Hematopoietic multipotent progenitor cell (in vitro differentiated cells): ENCODE measurements at places on chromosomes 3 and 15.
A peak's percentile ranks its signal among the peaks of the same experiment; 100 is the strongest.

GRCh38 chr3:56926243-56926946, 124.6 kb upstream of the ARHGEF3 start:
- no peak for DNase-seq

DNA sequence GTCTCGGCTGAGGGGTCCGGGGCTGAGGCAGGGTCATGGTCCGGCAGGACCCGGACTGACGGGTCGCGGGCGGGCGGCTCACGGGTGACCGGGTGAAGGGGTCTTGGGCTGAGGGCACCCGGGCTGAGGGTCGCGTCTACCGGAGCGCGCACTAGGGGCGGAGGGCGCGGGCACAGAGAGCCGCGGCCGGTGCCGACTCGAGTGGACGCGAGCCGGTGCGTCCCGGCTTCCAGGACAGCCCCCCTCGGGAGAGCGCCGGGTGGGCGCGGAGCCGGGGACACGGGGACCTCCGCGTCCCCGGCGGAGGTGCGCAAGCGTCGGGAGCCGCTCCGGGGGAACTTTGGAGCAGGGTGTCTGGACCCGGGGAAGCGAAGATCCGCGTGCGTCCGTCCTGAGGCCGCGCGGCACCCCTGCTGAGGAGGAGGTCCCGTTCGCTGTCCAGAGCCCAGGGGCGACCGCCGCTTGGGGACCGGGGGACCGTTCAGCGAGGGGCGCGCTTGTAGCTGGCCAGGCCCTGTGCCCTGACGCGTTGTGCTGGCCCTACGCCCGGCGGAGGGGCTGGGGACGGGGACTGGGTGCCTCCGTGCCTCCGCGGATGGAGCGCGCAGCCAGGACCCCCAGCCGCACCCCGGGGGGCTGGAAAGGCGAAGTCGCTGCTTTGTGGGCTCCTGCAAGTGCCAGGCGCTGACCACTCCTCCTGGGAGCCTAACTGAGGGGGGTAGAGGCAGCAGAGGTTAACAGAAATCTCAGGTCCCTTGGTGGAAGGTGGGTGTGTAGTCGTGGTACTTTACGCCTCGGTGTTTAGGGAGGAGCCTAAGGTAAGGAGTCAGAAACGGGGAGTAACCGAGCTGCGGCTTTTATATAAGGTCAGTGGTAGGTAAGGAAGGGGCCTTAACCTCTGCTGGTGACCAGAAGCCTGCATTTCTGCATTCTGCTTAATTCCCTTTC, at the start of gene PPARG:
Gene PPARG (plus strand): TSS at position 889 of the 948 bp plus-strand sequence. CDS start 90,642 bp downstream, outside the sequence.
- no peak for DNase-seq

- DNase-seq, result no peak
Measured at GRCh38 chr3:105317841-105318240, 48.9 kb upstream of the ALCAM start.

- DNase-seq, result no peak
Measured at GRCh38 chr3:119619094-119619493, 21.4 kb downstream of the PLA1A start.

DNA sequence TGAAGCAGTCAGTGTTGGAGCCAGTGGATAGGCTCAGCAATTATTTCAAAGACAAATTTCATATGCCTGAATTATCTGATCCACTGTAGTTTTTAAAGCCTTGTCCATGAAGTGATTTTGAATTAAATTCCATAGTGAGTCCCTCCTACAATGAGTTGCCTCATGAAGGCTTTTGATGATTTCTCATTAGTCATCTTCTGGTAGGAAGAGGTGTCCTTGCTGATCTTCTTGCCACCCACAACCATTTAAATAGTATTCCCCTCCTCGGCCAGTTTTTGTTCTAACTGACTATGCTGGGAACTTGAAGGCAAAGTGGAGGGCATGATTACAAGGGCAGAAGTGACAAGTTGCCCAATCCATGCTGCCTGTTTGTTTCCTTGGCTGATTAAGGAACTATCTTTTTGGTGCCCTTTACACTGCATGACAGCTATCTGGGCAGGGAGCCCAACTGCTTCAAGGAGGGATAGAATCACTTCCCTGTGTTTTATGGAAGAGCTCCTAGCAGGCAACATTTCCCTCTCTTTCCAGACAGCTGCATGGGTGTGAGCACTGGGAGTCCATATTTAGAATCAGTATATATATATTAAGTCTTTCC, 617.5 kb downstream of the ZPLD1 start:
- DNase-seq, result no peak

DNA sequence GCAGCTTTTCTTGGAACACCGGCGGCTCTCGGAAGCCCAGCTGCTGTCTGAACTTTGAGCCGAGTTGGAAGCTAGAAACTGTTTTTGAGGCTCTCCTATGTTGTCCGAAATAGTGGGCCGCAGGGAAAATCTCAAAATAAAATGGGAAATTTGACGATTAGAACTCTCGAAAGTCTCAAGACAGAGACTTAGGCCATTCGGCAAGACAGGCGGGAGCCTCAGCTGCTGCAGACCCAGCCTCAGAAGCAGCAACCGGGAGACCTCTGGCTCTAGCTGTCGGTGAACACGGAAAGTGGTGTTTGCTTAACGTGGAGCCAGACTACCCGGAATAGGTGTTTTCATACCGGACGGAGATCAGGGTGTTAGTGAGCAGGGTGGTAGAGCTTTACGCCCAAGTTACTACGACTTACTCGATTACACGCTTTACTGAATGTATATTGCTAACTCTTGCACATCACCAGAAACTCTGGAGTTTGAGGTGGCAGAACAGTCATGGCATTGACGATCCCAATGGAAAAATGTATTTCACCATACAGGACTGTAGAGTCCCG, 357 bp upstream of the MAN2C1 start:
- no peak for DNase-seq

DNA sequence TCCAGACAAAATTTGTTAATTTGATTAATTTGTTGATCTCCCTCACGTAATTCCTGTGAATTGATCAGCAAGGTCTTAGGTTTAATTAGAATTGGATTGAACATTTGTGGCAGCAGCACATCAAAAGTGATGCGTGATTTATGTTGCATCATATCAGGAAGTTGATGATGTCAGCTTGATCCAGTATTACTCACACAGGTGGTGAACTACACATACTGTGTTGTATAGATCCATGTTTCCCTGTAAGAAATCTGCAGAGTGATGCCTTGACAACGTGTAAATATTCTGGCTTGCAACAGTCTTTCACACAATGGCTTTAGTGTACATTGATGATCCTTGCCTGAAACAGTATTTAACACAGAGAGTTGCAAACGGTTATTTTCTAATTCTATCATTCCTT, 200.4 kb downstream of the ADAMTSL3 start:
- no peak for DNase-seq

DNA sequence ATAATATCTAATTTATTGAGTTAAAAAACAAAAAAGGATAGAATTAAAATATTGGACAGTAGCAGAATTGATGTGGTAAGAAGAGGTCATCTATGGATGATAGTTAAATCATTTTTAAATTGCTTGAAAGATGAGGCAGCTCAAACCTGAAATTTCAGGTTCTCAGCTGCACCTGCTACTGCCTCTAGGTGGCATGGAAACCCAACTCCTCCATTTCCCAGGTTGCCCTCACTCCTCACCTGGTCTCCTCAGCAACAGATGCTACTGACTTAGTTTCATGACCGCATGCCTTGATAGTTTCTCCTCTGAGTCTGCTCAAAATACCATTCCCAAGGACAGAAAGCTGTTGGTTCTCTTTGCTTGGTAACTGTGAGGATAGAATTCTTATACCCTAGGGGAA, 148.1 kb downstream of the ABHD5 start:
- no peak for DNase-seq

DNA sequence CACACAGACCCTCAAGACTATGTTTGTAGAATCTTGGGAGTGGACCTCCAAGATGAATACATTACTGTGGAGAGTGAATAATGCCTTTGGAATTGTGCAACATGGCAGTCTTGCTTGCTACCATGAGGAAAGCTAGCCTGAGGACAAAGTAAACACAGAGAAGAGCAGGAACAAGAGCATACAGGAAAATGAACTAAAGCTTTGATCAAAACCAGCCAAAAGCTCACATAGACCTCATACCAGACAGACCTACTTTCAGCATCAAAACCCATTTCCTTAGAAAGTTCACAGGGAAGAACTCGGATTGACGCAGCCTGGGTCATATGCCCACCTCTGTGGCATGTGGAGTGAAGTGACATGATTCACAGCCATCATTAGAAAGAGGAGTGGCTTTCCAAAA, 3.3 kb upstream of the RAB8B start:
- no peak for DNase-seq

- DNase-seq, result no peak
Measured at GRCh38 chr3:29936054-29936453, 655.2 kb downstream of the RBMS3 start.

- no peak for DNase-seq
Measured at GRCh38 chr3:54960701-54961100, 32.8 kb upstream of the LRTM1 start.

DNA sequence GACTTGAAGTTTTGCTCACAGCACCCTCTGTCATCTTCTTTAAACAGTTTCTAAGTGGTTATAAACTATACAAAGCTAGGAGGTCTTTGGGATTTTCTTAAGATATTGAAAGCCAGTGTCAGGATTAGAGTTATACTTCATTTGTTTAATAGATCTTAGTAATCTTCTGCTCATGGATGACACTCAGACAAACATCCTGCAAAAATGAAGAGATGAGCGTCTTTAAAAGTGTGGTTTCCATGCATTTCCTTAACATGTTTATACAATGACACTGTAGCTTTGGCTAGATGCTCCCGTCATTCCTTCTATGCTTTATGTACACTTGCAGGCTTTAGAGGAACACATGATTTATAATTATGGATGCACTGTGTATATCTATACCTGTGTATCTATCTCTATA, 182.2 kb downstream of the NAALADL2 start:
- DNase-seq, result no peak

DNA sequence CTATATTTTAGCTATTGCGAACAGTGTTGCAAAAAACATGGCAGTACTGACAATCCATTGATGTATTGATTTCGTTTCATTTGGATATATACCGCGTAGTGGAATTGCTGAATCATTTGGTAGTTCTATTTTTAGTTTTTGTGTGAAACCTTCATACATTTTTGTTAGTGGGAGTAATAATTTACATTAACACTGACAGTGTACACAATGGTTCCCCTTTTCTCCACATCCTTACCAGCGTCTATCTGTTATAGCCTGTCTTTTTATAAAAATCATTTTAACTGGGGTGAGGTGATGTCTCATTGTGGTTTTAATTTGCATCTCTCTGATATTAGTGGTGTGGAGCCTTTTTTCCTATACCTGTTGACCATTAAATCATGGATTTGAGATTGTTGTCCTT, 392.4 kb upstream of the ALCAM start:
- peak; percentile 34 for DNase-seq

DNA sequence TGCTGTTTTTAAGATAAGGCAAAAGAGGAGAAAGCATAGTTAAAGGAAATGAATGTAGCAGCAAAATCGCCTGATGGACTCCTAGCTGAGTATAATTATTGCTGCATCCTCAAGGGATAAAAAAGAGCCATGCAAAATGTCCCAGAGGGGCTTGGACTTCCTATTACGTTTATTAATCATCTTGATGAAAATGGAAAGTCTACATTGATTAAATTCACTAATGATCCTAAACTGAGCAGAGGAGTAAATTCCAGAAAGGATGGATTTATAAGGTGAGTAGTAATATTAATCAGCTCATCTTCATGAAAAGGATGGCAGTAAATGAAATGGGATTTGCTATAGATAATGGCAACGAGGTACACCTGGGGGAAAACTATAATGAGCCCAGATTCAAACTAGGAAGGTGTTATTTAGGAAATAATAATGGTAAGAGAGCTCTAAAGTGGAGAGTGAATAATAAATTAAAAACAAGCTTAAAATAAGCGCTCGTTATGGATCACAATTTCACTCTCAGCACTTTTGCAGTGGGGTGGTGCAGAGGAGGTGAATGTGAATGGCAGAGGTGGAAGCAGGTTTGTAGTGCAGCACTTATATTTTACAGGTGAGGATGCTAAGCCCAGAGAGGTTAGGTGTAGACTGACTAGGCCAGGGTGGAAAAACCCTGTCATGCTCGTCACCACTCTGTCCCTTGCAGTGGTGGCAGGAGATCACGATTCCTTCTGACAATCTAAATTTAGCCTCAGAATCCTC, 22.3 kb downstream of the IL5RA start:
- no peak for DNase-seq

- no peak for DNase-seq
Measured at GRCh38 chr3:23219552-23219951, 16.4 kb downstream of the UBE2E2 start.
